SHP77 treated with DMSO at 0.1 percent for 48 hours (cell line): ENCODE measurements at places on chromosomes 6 and 20.

- DNase-seq = peak; percentile 44
Measured at GRCh38 chr6:108942556-108943492, 94.6 kb downstream of the ARMC2 start.

GRCh38 chr6:140956571-140957369 is 1176.0 kb upstream of the GJE1 start:
- DNase-seq = no peak

- DNase-seq = no peak
Measured at GRCh38 chr6:22247916-22248482, 48.8 kb downstream of the PRL start.

DNA sequence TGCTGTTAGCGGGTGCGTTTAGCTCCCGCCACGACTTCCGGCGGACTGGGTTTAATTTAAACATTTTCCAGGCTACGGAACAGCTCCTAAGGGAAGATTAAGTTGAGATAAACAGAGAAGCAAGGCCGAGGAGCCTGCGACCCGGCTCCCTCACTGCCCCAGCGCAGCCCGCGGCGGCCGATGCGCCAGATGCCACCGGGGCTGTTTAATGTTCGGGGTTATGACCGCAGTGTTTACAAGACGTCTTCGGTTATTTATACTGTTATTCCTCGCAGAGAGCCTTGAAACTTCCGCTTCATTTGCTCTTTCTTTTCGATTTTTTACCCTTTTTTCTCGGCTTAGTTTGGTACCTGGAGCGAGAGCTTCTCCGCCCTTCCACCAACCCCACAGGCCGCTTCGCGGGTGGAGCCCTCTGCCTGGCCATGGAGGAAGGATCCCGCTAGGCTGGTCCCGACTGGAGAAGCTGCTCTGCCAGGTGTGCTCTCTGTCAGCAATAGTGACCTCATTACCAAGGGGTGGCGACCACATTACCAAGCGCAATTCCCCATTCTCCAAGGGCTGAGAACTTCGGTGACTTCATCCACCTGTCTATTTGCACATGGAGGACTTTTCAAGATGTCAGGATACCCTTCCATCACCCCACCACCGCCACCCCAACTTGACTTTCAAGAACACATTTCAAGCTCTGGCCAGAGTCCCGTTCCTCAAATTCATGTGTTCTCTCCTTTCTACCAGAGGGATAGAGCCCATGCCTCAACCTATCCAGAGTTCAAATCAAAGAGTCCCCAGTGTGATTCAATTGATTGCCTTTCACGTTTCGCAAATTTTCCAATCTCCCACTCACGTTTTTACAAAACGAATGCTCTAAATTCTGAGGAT is 4.1 kb downstream of the TCF21 start:
- DNase-seq = no peak

DNA sequence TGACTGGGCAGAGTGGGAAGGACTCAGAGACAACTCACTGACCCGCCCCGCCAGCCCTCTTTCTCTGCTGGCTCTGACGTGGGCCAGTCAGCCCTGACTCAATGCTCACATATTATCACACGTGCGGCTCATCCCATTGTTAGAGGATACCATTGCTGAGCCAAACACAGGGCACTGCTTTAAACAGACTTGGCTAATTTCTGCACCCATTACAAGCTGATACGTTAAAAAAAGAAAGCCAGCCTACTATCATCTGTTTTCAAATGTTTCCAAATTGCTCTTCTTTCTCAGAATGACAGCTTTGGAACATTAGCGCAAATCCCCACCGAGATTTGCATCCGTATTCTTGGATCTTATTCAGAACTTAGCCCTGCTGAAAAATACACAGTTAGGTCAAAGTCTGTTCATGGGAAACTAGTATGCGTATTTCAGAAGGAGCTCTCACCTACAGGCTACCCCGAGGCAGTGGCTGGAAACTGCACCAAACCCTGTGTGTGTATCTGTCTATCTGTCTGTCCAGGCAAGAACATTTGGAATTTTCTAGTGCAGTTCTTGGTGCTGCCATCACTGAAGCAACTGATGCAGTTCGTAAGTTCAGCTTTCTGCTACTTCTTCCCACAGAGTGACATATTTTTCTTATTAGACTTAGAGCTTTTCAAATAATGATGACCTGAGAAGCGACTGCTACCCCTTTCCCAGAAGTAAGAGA is 32.8 kb downstream of the RAMACL start:
- no peak for DNase-seq

GRCh38 chr6:133802861-133803260 is 86.1 kb upstream of the TCF21 start:
- no peak for DNase-seq

- DNase-seq = no peak
Measured at GRCh38 chr20:16296931-16297330, 276.3 kb downstream of the KIF16B start.

- no peak for DNase-seq
Measured at GRCh38 chr6:123321020-123321419, 315.7 kb downstream of the TRDN start.

- no peak for DNase-seq
Measured at GRCh38 chr6:132058975-132059374, 107.8 kb upstream of the CCN2 start.

DNA sequence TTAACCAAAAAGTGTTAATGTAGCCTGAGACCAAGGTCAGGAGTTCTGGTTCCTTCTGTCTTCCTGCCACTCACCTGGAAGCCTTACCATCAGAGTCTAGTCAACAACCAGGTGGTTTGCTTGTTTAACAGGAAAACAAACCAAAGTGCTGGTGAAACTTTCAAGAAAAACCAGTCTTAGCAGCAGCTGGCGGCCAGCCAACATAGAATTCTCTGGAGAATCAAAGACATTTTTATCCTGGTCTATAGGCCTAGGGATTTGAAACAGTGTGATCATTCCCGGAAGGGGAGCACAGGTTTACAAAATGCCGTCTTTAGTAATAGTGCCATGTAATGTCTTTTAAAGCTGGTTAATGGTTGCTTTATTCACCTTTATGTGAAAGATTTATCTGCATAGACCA is 146.6 kb upstream of the AKIRIN2 start:
- no peak for DNase-seq

DNA sequence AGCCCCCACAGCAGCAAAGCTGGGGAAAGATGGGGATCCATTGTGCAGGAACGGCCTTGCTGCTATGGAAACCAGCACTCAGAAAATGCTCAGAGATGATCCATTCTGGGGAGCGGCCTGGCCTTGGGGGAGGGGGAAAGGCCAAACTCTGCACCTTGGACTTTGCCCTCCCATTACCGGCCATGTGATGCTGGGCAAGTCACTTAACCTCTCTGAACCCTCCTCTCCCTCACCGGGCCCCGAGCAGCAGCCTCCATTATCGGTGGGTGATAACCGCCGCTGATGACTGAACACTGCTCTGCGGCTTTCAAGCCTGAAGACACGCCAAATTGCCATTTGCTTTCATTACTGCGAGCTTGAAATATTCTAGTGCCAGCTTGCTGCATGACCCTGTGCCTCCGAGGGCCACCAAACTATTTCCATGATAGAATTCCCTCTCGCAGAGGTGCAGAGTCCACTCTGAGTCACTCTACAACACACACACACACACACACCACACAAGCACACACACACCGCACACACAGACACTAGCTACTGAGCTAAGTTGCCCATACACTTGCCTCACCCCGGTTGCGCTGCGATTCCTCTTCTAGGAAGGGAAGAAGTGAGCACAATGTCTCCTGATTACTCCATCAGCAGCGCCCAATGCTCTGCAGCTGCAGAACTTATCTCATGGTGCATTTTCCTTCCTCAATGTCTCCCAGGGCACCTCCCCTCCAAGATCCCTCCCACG is 20.6 kb upstream of the SIRPA start:
- DNase-seq = no peak

GRCh38 chr6:130359736-130360135 is 6.1 kb upstream of the TMEM200A start:
- DNase-seq = no peak

DNA sequence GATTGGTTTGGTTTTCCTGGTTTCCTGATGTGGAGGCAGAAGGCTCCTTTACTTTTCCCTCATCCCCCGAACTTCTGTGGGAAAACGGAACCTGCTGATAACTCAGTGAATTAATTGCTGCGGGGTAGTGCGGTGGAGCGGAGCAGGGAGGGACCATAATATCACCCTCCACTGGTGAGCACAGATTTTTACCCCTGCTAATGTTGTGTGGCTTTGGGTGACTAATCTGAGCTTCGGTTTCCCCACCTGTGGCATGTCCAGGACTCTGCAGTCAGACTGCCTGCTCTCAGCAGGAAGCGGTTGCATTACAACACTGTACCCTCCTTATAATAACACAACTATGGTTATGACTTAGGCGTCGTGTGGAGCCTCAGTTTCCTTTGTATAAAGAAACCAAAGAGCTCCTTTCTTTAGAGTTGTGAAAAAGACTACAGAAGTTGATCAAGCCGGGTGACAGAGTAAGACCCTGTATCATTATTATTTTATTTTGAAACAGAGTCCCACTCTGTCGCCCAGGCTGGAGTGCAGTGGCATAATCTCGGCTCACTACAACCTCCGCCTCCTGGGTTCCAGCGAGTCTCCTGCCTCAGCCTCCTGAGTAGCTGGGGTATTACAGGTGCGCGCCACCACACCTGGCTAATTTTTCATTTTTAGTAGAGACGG is 2.2 kb upstream of the ID1 start:
- DNase-seq = no peak
